Panc1 (cell line): ENCODE measurements at places on chromosomes 11 and 22. TPM values are rescaled to one million over a fixed set of nuclear protein-coding genes. Genes with fewer than 3 reads are reported as not detected.

- H3K4me1 ChIP-seq = no peaks in the 10 kb centered on the region
- no peaks in the 10 kb centered on the region for H3K36me3 ChIP-seq
- no peak overlapping the region for H3K27ac ChIP-seq
- no peaks in the 10 kb centered on the region for H3K27me3 ChIP-seq
- DNase-seq = no peak
- no peak overlapping the region for H3K4me3 ChIP-seq
These were observed 4.9 kb downstream of the GLYAT start for GRCh38 chr11:58726737-58727414.

Gene P2RX6
- 0.46 TPM for total RNA-seq

- H3K27ac ChIP-seq = peak overlapping the region; percentile 96
- peaks cover 79% of the 10 kb centered on the region for H3K4me1 ChIP-seq
- H3K36me3 ChIP-seq = no peaks in the 10 kb centered on the region
- no peaks in the 10 kb centered on the region for H3K27me3 ChIP-seq
- H3K4me3 ChIP-seq = peak overlapping the region; percentile 15
- DNase-seq = peak; percentile 76
These were observed 36.1 kb downstream of the AMBRA1 start for GRCh38 chr11:46557684-46558151.

Gene RAB3IL1
- total RNA-seq = 8.9 TPM

DNA sequence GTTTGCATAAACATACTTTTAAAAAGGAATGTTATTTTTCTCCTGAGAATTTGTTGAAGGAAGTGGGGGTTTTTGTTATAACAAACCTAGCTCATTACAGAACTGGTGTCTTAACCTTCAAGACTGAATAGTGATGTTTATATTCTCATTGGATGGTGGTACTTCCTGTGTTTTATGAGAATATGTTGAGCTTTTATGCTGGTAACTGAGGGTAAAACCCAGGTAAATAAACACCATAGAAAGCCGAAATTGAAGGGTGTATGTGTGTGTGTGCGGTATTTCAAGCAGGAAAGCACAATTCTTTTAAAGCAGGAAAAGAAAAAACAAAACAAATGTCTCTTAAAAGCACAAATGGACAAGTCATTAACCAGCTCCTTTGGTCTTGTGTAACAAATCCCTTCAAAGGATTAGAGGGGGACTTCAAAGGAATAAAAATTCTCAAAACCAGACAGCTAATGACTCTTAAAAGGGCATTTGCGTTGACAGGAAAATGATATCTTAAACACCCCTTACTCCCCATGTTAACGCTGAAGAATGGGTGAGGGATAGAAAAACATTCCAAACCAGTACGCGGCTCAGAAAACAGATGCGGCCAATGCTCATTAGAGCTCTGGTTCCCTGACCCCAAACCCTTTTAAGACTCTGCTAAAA is 23.8 kb downstream of the LMO2 start:
- no peak overlapping the region for H3K27ac ChIP-seq
- no peak overlapping the region for H3K4me3 ChIP-seq
- no peak for DNase-seq
- peaks cover 6% of the 10 kb centered on the region for H3K4me1 ChIP-seq
- H3K36me3 ChIP-seq = no peaks in the 10 kb centered on the region; the same call in 1 of the 2 replicates

DNA sequence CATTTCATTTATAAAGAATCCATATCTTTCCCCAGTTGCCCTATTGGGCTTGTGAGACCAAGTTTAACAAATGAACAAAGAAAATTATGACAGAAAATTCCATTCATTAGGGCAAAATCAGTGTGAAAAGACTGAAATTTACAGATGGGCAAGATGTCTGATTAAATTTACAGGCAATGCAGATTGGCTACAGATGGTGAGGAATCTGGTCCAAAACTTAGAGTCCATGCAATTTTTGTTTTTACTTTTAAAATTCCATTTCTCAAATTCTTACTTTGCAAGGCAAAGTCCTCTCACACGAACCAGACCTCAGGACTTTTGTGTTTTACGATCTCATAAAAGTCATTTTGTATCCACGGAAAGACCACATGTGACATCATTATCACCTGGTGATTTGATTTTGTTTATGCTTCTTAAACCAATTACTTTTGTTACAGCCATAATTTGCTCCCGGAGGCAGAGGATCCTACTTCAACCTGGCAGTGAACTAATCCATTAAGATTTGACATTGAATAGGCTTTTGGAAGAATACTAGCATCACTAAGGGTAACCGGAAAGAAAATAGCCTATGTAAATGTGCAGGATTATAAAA is 843.7 kb upstream of the CHORDC1 start:
- H3K4me1 ChIP-seq = 0 out of 2 replicates have a peak, but pooled peaks cover 3% of the 10 kb centered on the region
- no peaks in the 10 kb centered on the region for H3K27me3 ChIP-seq
- no peak overlapping the region for H3K27ac ChIP-seq
- H3K36me3 ChIP-seq = no peaks in the 10 kb centered on the region

DNA sequence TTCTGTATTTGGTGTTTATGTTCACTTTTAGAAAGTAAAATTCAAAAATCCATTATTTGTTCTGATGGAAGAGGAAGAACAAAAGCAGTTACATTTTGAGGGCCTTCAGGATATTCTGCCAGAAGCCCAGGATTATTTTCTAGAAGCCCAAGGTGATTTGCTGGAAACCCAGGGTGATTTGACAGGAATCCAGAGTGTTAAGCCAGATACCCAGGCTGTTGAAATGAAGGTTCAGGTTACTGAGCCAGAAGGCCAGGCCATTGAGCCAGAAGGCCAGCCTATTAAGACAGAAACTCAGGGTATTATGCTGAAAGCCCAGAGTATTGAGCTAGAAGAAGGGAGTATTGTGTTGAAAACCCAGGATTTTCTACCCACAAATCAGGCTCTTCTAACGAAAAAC is 33.1 kb downstream of the CCDC15 start:
- no peaks in the 10 kb centered on the region for H3K4me1 ChIP-seq
- no peak overlapping the region for H3K27ac ChIP-seq
- no peaks in the 10 kb centered on the region for H3K36me3 ChIP-seq
- no peak for DNase-seq
- no peaks in the 10 kb centered on the region for H3K27me3 ChIP-seq

DNA sequence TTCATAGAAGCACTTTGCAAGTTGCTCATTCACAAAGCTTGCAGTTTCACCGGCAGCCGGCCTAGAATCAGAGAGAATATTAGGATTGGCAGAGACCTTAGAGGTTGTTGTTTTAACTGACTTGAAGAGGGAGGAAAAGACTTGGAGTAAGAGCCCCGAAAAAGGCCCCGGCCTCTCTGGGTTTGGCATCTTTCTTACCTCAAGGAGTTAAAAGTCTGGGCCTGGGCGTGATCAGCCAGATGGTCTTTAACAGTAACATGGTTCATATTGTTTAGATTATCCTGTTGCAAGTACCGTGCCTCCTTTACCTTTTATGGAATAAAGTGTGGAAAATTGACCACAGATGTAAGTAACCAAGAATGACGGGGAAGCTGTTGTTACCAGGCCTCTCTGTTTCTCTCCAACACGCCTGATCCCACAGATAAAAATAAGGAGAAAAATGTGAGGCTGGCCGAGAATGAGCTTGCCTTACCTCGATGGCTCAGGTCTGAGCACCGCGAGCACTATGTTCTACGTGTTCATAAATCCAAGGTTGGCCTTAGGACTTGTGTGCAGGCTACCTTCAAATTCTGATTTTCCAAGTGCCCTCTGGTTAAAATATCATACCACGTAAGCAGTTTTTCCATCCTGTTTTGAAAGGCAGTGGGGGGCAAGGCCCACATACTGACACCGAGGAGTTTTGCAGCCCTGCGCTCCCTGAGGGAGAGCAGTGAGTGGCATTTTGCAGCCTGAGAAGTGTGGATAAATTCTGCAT is 56.4 kb downstream of the PARVA start:
- no peak overlapping the region for H3K4me3 ChIP-seq
- H3K27ac ChIP-seq = no peak overlapping the region
- no peak for DNase-seq
- H3K36me3 ChIP-seq = no peaks in the 10 kb centered on the region

GRCh38 chr22:43338766-43339345 is 4.3 kb downstream of the SCUBE1 start:
- no peak overlapping the region for H3K27ac ChIP-seq
- H3K4me3 ChIP-seq = no peak overlapping the region
- no peaks in the 10 kb centered on the region for H3K36me3 ChIP-seq
- no peaks in the 10 kb centered on the region for H3K4me1 ChIP-seq
- no peaks in the 10 kb centered on the region; the same call in 1 of the 2 replicates for H3K27me3 ChIP-seq

DNA sequence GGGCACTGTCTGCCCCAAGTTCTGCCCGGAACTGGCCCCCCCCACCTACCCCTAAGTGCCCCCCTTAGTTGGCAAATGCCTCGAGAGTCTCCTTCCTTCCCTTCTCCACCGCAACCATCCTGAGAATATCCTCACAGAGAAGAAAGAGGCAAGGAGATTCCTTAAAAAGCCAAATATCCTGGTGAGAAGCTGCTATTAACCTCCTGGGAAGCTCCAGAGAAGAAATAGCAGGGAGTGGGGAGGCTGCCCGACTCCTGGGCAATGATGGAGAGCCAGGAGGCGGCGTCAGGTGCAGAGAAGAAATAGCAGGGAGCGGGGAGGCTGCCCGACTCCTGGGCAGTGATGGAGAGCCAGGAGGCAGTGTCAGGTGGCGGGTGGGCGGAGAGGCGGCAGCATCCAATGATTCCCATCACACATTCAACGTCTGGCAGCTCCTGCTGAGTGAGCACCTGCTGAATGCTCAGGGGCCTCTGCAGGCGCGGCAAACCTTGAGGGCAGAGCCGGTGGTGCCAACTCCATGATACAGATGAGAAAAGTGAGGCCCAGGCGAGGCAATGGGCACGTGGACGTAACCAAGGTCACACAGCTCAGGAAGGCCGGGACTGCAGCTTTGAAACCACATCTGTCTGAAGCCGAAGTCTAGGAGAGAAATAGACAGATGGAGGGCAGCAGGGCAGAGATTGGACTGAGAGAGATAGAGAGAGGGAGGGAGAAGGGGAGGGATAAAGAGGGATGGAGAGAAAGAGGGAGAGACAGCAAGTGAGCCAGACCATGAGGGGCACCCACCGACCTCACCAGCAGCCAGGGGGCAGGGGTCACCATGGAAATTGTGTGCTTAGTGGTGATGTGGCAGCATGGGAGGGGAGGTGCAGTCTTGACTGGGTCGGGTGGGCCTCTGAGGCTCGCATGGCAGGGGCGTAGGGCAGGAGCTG is 58.3 kb downstream of the CYTH4 start:
- H3K4me3 ChIP-seq = no peak overlapping the region
- no peak for DNase-seq
- H3K36me3 ChIP-seq = no peaks in the 10 kb centered on the region
- no peaks in the 10 kb centered on the region for H3K27me3 ChIP-seq

- H3K4me3 ChIP-seq = no peak overlapping the region
- no peak for DNase-seq
- H3K27me3 ChIP-seq = no peaks in the 10 kb centered on the region
- no peaks in the 10 kb centered on the region for H3K36me3 ChIP-seq
- no peak overlapping the region for H3K27ac ChIP-seq
These were observed 147.4 kb upstream of the PGR start for GRCh38 chr11:101277036-101277435.

DNA sequence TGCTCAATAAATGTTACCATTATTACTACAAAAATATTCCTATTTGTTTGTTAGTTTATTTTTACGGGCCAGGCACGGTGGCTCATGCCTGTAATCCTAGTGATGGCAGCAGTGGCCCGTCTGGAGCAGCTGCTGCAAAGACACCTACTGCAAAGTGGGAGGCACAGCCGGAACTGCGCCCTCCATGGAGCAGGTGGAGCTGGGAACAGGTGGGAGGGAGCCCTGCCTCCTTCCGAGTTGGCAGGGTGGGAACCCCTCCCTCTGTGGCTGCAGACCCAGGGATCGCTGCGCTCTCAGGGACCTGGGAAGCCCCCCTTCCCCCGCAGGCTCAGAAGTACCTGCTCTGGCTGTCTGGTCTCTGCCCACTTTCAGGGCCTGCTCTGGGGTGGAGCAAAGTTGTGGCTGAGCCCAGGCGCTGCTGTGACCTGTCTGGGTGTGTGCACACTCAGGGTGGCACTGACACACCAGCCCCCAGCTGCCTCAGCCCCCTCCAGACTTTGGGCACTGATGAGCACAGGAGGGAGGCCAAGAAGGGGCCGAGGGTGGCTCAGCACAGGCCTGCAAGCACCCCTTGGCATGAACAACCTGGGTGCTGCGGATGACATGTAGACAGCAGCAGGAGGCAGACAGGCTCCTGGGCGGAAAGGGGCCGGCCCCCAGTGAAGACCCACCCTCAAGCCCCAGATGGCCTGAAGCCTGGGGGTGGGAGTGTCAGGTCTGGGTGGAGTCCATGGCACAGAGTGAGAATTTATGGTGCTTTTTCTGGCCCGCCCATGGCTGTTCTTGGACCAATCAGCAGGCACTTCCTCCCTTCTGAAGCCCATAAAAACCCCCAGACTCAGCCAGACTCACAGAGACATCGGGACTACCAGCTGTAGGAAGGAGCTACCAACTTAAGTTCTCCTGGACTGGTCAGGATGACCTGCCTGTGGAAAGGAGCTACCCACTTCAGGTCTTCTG is 103.7 kb upstream of the CLMP start:
- peaks cover 25% of the 10 kb centered on the region for H3K27me3 ChIP-seq
- no peak overlapping the region for H3K27ac ChIP-seq
- H3K4me3 ChIP-seq = no peak overlapping the region
- DNase-seq = no peak
- H3K36me3 ChIP-seq = no peaks in the 10 kb centered on the region

DNA sequence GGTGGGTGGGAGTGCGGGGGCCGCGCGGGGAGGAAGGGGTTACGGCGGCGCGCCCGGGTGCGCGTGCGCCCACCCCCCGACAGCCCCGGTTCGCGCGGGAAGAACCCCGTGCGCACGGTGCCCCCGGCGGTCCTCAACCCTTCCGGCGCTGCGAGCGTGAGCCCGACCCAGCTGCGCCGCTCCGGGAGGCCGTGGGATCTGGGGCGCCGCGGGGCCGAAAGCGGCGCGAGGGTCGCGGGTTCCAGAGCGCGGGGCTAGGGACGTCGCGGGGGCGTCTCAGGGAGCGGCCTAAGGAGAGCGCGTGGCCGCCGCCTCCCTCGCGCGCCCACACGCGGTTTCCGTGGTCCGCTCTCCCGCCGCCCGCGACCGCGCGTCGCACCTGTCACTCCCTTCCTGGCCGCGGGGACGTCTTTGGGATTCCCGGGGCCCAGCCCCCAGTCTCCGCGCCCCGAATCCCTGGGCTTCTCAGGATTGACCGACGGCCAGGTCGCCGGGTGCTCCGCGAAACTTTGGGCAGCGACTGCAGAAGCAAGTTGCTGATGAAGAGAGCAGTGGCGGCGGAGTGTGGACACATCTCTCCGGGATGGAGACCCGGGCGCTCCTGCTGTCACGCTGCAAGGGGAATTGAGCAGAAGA is 582 bp downstream of the SREBF2 start:
- H3K36me3 ChIP-seq = peaks cover 4% of the 10 kb centered on the region; the same call in 1 of the 2 replicates
- DNase-seq = no peak
- peaks cover 17% of the 10 kb centered on the region for H3K4me1 ChIP-seq
- H3K27ac ChIP-seq = peak overlapping the region; percentile 79

DNA sequence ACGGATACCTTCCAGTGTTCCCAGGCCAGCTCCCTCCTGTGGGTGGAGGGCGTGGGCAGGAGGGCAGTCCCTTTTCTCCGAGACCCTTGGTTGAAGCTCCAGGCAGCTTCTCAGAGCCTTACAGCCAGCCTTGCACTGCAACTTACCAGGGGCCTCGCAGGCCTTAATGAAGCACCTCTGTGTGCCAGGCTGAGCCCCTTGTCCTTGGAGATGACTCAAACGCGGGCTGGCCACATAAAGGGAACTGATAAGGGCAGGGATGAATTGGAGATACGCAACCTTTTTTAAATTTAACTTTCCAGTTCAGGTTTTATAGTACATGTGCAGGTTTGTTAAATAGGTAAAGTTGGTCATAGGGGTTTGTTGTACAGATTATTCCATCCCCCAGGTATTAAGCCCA is 72.7 kb downstream of the WNT7B start:
- DNase-seq = no peak
- H3K4me3 ChIP-seq = no peak overlapping the region
- H3K27me3 ChIP-seq = no peaks in the 10 kb centered on the region
- peaks cover 13% of the 10 kb centered on the region for H3K4me1 ChIP-seq
- no peak overlapping the region for H3K27ac ChIP-seq

Gene RAG2
- 0.10 TPM for total RNA-seq
